ENCODE measurements at places on chromosomes 4 and X. TPM values are rescaled to one million over a fixed set of nuclear protein-coding genes. Genes with fewer than 3 reads are reported as not detected.

Gene KDR
- total RNA-seq: 19.2 TPM

Gene TMPRSS11F
- not detected for total RNA-seq

Gene TASL
- total RNA-seq: 10.5 TPM

Gene RADX
- total RNA-seq: 5.6 TPM

GRCh38 chr4:128299848-128300247 lies 12.2 kb upstream of the PGRMC2 start:
- no peak overlapping the region for H3K4me3 ChIP-seq
- H3K36me3 ChIP-seq: no peaks in the 10 kb centered on the region
- H3K27me3 ChIP-seq: no peaks in the 10 kb centered on the region
- DNase-seq: no peak

- H3K36me3 ChIP-seq: no peaks in the 10 kb centered on the region
- no peak overlapping the region for H3K4me3 ChIP-seq
- H3K27me3 ChIP-seq: no peaks in the 10 kb centered on the region
Measured at GRCh38 chrX:37796310-37796709, 16.5 kb downstream of the CYBB start.

DNA sequence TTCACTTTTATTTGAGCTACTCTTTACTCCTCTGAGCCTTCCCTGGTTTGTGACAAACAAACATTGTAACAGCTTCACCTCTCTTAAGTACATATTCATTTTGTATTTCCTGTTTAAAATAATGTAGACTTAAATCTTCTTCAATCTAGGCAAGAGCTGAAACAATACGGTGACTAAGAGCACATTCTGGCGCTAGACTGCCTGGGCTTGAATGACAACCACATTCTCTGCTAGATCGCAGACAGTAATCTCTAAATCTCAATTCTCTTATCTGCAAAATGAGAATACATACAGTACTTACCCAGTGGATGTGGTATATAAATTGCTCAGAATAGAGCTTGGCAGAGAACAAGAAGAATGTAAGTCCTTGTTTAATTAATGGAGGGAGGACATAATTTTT lies 144.8 kb downstream of the ARAP2 start:
- no peak for DNase-seq
- H3K4me3 ChIP-seq: no peak overlapping the region
- H3K27me3 ChIP-seq: no peaks in the 10 kb centered on the region
- no peaks in the 10 kb centered on the region for H3K4me1 ChIP-seq
- H3K27ac ChIP-seq: no peak overlapping the region
- no peaks in the 10 kb centered on the region for H3K36me3 ChIP-seq

DNA sequence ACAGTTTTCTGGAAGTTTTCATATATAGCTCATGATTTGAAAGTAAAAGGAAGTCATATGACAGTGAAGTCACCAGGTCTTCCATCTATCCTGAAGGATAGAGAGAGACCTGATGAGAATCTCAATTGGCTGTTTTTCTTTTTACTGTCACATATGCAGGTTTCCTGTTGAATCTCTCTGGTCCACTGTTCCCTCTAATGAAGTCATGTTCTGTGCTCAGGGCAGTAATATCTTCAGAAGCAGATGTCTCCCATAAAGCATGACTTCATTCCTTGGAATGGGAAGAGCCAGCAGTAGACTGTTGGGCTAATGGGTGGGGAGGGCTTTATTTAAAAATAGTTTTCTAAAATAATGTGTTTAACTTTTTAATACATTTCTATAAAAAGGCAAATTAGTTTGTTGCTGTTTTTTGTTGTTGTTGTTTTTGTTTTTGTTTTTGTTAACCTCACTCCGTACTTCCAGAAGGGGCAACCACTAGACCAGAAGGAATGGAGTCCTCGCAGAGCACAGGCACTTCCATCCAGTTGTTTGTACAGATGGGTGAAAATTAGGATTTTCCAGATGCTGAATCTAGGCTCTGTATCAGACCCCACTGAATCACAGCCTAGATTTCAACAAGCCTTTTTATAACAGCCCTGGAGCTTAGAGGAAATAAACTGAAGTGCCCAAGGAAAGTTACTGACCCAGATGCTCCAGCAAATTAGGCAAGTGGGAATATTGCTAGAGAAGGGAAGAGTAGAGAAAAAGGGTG lies 54.2 kb downstream of the AWAT2 start:
- H3K4me3 ChIP-seq: no peak overlapping the region
- no peak overlapping the region for H3K27ac ChIP-seq
- H3K36me3 ChIP-seq: no peaks in the 10 kb centered on the region
- no peaks in the 10 kb centered on the region for H3K4me1 ChIP-seq
- no peak for DNase-seq

DNA sequence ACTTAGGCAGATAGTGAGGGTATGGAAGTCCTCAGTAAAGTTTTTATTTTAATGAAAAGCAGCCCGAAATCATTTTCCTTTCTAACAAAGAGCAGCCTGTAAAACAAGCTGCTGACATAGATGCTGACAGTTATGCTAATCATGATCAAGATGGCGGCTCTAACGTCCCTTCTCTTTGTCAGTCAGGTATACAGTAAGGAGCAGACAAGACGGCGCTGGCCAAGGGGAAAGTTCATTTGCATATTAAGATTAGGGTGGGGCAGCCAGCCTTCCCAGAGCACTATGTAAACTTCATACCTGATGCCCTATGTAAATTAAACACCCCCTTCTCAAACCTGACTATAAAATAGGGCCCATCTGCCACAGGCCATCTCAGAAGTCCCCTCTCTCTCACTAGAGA lies 76.9 kb downstream of the MAGEB10 start:
- H3K4me1 ChIP-seq: no peaks in the 10 kb centered on the region
- no peak for DNase-seq
- no peak overlapping the region for H3K27ac ChIP-seq
- H3K4me3 ChIP-seq: no peak overlapping the region
- no peaks in the 10 kb centered on the region for H3K27me3 ChIP-seq
- H3K36me3 ChIP-seq: no peaks in the 10 kb centered on the region

DNA sequence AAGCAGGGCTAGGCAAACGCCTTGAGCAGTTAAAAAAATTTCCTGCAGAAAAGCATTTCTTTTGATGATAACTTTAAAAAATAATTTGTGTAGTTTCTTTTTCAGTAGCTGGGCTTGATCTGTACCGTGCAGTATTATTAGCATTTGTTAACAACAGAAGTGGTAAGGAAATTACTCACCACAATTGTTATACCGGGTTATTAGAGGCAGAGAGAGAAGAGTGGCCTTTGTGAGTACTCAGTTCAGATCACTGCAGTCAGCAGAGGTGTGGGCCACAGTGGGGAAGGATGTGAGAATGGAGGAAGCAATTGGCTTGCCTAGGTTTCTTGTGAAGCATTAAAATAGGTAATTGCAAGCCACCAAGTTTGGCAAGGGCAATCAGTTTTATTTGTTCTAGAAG lies 14.3 kb upstream of the IL21 start:
- no peak overlapping the region for H3K27ac ChIP-seq
- no peaks in the 10 kb centered on the region for H3K36me3 ChIP-seq
- DNase-seq: no peak
- no peak overlapping the region for H3K4me3 ChIP-seq
